ENCODE measurements at places on chromosomes 7 and 10.

GRCh38 chr10:129621693-129622092 lies 154.7 kb downstream of the MGMT start:
- DNase-seq: no peak

DNA sequence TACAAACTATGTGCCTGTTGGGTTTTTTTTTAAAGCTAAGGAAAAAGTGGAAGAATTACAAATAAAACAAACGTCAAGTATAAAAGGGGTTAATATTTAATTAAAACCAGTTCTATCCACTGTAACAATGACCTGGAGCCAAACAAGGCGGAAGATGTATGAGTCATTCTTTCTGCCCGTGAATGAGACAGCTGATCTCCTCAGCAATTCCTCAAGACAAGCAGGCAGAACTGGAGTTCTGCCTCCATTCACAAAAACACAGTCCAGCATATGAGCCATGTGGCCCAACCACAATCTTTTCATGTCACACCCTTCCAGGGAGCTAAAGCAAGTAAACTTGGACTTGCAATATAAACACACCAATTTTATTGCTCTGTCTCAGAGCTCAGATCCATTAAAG lies 8.4 kb downstream of the ETV1 start:
- peak; percentile 86 for DNase-seq

DNA sequence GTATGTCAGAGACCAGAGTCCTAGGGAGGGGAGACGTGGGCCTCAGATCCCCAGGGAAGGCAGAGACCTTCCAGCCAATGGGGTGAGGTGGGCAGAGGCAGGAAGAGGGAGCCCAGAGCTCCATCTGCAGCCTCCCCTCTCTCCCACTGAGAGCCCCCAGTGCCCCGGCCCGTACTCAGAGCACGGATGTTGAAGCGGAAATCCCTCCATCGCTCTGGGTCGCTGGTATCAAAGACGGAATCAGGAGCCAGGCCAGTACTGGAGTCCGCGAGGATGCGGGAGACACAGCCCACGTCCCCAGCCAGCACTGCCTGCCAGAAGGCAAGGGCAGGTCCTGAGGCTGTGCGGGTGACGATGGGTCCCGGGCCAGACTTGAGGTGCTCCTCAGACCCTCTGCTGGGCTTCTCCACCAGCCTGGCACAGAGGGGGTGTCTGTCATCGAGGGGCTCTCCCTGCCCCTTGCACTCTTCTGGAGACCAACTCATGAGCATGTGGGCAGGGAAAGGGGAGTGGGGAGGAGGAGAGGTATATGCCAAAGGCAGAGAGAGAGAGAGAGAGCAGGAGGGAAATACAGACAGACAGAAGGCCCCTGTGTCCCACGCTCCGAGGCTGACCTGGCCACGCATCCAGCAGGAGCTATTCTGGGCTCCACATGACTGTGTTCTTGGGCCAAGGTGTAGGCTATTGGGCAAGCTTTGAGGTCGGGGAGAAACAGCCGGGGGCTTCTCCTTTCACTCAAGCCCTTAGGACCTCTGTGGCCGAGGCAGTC lies at the start of gene ASB10:
Gene ASB10 (minus strand): TSS at position 611 of the 769 bp plus-strand sequence. CDS start 120 bp downstream, at position 491.
- no peak for DNase-seq

- DNase-seq: peak; percentile 85
These were observed 411.5 kb upstream of the ZMIZ1 start for GRCh38 chr10:78657163-78657861.

DNA sequence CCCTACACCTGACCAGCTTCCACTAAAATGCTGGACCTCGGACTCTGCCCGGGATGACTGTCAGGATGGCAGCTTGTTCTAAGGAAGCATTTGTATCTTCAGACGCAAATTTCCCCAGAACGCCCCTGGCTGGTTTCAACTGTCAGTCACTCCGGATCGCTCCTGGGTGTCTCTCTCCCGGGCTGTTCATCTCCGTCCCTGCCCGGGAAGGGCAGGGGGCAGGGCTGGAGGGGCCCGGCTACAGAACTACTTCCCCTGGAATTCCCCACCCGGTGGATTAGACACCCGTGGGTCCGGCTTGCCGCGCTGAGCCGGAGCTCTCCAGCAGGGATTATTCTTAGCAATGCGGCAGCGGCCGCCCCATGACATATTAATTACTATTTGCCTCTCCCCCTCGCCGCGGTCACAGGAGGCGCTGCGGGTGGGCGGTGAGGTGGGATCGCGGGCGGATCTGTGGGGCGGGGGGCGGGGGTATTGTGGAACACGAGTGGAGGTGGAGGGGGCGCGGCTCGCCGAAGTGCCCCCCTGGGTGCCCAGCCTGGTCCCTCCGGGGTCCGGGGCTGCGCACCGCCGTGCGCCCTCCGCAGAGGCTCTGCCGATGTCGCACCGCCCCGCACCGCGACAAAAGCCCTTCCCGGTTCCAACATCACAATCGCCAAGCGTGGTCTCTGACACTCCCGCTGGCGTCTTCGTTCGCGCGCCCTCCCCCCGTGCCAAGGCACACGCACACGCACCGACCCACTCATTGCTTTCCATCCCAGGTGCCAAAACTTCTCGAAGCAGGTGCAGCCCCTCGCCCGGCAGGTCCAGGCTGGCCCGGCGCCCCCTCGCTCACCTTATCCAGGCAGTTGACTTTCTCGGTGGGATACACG lies 276.1 kb upstream of the NEBL start:
- peak; percentile 74 for DNase-seq

GRCh38 chr10:13872411-13872810 lies 285.6 kb downstream of the PRPF18 start:
- DNase-seq: no peak

DNA sequence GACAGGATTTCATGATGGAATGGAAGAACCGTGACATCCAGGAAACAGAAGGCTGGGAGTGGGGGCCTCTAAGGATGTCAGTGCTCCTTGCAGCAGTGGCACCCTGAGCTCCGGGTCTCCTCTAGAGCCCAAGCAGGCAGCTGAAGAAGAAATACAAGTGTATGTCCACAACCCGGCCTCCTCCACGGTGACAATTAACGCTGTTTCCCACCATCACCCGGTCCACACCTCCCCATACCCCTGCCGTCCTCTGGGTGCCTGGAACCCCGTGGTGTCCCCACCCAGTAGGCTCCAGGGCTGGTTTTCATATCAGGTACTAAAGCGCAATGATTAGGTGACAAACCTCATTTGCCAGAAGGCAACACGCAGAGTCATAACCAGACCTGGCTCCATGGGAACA lies 30.3 kb downstream of the GRID1 start:
- no peak for DNase-seq

DNA sequence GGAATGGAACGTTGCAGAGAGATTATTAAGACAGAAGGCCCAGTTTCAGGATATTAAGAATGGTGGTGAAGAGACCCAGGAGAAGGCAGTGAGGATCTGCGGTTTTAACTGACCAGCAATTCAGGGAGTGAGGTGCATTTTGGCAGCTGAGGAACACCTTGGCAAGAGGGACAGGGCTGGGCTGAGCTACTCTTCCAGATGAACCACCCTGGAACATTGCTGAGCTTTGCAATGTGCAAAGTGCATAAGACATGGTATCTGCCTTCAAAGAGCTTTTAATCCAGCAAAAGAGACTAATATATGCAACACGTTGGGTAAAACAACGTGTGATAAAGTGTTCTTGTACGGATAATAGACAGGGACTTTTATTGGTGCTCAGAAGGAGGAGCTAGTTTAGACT lies 181.0 kb upstream of the AGK start:
- no peak for DNase-seq

- DNase-seq: peak; percentile 14
These were observed at the start of gene AMZ1 for GRCh38 chr7:2687881-2688318. AMZ1 (plus strand) TSS chr7:2688202; CDS start chr7:2700452, 12,250 bp downstream.

DNA sequence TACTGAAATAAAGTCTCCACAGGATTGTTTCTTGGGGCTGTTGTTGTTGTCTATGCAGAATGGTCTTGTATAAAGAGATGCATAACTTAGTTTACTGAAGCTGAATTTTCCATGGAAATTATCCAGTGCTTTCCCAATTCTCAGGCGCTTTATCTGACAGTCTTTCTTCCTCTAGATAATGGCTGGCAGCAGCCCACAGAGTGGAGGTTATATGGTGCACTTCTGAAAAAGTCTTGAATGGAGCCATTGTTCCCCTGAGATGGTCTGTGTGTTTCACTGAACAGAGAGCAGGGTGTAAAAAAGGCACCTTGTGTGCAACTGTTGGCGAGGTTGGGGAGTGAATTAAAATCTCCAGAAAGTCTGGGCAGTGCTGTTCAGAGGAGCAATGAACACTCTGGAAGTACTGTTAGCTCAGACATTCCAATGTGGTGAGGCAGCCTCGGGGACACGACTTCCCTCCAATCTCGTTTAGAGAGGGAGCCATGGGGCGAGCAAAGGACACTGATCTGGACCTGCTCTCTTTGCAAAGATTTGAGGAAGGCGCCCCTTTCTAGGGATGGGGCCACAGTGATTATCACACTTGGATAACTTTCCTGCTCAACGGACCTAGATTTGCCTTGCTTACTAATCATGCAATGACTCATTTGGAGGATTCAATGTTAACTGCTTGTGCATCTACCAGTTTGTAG lies 2.0 kb upstream of the PLCE1 start:
- DNase-seq: peak; percentile 87

Measured in eye (tissue), 1 donor.